Stimulated activated CD4-positive, alpha-beta T cell treated with anti-CD3 and anti-CD28 coated beads, Interleukin-1b, Interleukin-23, amount 100 ng/mL, for 48 hours (primary cell): ENCODE measurements at places on chromosomes 11 and 22.

DNA sequence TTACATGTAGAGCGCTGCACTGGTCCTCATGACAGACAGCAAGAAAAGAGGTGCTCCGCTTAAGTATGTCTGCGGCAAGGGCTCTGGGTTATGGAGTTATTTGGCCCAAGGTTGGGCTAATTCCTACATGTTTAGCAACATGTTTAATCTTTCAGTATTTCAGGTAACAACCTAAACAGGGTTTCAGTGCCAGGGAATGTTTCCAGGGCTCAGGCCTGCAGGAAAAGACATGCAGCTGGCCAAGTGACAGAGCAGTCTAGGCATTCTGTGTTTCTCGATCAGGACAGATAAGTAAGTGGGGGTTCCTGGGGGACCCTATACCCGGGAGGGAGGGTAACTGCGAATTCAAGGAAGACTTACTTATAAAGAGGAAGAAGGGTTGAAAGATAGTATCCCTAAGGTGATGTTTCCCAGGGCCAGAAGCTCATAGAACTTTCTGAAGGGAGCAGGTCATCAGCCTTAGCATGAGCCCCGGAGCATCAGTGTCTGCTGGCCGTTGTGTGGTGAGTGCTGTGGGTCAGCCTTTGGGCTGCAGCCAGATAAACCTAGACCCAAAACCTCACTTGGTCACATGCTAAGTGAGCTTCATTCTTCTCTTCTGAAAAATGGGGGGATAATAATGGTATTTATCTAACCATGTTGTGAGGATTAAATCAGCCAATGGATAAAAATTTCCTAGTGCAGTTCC lies 18.4 kb downstream of the KCNJ5 start:
- no peak for DNase-seq

- peak; percentile 72 for DNase-seq
Measured at GRCh38 chr22:50190182-50190940, 4.6 kb downstream of the TRABD start.

GRCh38 chr11:64226507-64227051 lies 505 bp downstream of the NUDT22 start:
- DNase-seq = peak; percentile 63

DNA sequence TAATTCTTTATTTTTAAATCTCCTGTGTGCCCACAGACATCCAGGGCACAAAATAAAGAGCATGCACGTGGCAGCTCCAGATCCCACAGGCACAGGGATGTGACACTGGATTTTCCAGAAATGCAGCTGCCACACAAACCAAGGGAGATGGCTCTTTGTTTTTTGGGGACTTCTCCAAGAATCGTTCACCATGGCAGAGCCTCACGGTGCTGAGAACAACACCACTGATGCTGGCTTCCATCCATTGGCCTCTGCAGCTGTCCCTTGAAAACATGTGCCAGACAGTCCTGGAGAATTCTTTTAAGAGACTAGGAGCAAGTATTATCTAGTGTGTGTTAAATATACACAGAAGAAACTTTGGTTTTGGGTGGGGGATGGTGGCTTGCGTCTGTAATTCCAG lies 108.4 kb upstream of the SLC22A12 start:
- DNase-seq = no peak

DNA sequence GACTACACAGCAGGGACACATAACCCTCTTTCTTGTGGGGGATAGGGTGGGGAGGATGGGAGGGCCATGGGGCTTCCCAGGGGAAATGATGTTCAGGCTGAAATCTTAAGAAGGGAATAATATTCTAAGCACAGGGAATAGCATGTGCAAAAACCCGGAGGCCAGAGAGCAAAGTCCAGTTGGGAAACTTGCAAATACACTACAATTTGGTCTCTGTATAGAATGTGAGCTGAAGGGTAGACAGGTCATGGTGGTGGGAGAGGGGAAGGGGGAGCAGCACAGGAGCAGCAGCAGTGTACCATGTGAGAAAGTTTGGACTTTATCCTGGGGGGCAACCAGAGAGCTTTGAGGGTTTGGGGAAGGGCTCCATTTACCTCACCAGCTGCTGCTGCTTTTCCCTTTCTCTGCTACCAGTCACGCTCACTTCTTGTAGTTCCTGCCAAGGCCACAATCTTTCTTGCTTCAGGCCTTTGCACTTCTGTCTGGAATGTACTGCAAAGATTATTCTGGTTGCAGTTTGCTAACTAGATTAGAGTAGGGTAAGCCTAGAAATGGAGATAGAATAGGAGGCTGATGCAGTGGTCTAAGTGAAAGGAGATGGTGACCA lies 43.0 kb downstream of the KREMEN1 start:
- DNase-seq = no peak

- no peak for DNase-seq
Measured at GRCh38 chr11:11668274-11668673, 46.5 kb upstream of the GALNT18 start.

DNA sequence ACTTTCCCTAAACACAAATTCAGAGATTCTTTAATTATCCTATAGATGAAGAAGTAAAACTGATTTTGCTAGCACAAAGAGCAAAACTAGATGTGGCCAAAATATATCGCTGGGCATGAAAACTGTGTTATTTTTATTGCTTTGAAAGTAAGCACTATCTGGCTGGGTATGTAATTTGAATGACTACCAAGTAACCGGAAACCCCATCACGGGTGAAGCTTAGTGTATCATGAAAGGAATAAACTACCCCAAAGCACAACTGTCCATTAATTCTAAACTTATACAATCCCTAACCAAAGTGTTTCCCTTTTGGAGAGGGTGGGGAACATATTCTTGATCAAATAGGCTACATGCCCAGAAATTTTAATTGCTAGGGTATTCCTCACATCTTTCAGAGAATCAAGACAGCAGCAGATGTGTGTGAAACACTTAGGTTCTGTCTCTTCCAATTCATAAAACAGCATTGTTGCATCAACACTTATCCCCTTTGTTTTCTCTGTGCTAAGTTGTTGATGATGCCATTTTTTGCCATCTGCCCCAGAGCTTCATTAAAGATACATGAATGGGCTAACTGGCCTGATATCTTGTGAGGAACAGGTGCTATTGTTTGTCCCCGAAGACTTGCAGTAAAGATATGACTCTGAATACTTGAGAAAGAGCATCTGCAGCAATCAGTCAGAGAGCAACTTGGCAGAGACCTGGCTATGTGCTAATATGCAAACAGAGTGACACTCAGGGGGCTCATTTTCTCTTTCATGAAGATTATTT lies 238.2 kb downstream of the SOX6 start:
- DNase-seq = no peak

- DNase-seq = no peak
Measured at GRCh38 chr11:119578521-119579191, 150.3 kb downstream of the NECTIN1 start.

DNA sequence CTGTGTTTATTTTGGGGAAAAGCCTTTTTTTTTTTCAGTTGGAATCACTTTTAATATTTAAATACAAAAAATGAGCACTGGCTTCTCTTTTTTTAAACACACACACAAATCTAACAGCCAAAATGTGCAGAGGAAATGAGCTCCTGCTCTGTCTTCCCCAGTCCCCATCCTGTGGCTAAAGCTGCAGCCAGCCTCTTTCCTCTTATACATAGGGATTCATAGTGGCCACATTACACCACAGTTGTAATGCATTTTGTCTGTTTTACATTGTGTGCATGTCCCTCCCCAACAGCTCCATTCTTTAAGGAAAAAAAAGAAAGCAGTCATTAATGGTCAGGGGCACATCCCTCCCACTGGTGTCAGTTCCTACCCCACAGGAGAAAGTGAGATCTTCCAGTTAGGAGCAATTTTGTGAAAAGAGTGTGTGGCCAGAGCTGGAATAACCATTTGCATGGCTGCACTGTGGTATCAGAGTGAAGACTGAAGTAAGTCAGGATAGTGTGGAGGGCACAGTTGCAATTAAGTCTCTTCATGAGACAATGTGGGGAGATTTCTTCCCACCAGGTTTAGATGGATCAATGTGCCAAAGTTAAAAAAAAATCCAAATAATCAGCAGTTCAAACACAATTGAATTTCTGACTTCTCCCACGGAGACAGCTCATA lies 220.6 kb downstream of the TMEM135 start:
- no peak for DNase-seq
